Fibroblast of skin of scalp (primary cell): ENCODE measurements at places on chromosomes 5 and 9.
A peak's percentile ranks its signal among the peaks of the same experiment; 100 is the strongest.

- DNase-seq: no peak
Measured at GRCh38 chr5:68287631-68287975, 72.0 kb downstream of the PIK3R1 start.

- no peak for DNase-seq
Measured at GRCh38 chr5:135034236-135034962, 371 bp upstream of the PITX1 start.

- DNase-seq: no peak
Measured at GRCh38 chr5:90601468-90601867, 42.9 kb downstream of the ADGRV1 start.

GRCh38 chr5:87190687-87191086, 77.0 kb upstream of the RASA1 start:
- DNase-seq: no peak

- no peak for DNase-seq
Measured at GRCh38 chr9:520302-520701, 305.6 kb downstream of the DOCK8 start.

- DNase-seq: peak; percentile 58
Measured at GRCh38 chr5:169694091-169694625, 57.1 kb downstream of the DOCK2 start.

- peak; percentile 49 for DNase-seq
Measured at GRCh38 chr5:67795781-67796477, 419.6 kb upstream of the PIK3R1 start.

- DNase-seq: peak; percentile 99
Measured at GRCh38 chr5:32504989-32505596, 60.6 kb upstream of the ZFR start.

GRCh38 chr5:143262393-143263174, 140.9 kb downstream of the NR3C1 start:
- DNase-seq: peak; percentile 91

DNA sequence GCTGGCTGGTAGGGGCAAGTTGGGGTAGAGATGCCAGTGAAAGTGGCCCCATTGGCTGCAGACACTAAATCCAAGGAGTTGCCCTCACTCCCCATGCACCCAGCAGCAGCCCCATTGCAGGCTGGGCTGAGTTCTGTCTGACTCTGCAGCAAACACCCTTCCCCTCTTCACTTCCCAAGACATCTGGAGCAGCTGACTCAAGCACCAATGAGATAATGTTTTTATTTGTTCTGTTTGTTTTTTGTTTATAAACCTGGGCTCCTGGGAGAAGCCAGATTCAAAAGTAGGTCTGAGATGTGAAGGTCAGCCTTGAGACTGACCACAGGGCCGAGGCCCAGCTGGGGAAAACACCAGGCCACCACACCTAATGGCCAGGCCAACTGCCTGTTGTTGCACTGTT, 545.9 kb upstream of the KLF4 start:
- DNase-seq: no peak

DNA sequence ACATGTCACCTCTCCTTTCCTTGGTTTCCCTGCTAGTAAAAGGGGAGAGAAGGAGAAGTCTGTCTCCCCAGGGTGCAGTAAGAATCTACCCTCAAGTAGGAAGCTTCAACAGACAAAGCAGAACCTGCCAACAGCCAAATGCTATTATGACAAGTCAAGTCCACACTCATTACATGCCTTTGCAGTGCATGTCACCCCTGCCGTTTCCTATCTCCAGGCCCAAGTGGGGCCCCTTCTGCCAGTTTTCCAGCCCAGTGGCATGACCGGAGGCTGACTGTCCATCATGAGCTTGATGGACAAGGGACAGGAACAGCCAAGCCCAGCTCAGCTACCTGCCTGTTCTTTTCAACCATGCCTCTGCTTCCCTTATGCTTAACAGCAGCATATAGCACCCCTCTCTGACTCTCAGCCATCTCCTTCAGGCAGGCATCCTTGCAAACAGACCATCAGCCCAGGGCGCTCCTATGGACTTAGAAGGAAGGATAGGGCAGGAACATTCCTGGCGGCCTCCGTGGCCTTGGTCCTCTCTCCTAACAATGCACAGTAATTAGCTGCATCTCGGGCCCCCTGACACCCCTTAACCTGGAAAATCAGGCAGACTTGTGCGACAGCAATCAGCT, 107.2 kb upstream of the RAD23B start:
- no peak for DNase-seq

- DNase-seq: peak; percentile 96
Measured at GRCh38 chr9:21070171-21070571, 7.6 kb downstream of the IFNB1 start.

- peak; percentile 77 for DNase-seq
Measured at GRCh38 chr9:129610473-129611306, 10.2 kb downstream of the C9orf50 start.

- DNase-seq: no peak
Measured at GRCh38 chr9:89743216-89743572, 138.4 kb downstream of the GADD45G start.

DNA sequence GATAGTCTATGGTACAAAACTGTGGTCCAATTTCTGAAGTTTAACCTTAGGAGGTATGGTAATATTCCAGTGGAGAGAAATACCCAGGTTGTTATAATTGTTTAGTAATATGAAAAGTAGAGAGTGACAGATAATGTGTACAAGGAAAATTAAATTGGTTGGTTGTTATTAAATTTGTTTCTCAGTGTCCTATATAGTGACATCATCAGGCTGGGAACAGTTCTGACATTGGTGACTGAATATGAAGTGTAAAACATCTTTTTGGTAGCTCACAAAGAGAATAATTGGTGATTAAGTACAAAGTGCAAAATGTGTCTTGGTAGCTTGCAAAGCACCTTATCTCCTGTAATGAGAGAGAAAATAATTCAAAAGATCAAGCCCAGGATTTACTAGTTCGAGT, 1806.1 kb upstream of the CDH6 start:
- DNase-seq: no peak

- DNase-seq: no peak
Measured at GRCh38 chr9:109843641-109844040, 63.6 kb downstream of the PALM2AKAP2 start.

DNA sequence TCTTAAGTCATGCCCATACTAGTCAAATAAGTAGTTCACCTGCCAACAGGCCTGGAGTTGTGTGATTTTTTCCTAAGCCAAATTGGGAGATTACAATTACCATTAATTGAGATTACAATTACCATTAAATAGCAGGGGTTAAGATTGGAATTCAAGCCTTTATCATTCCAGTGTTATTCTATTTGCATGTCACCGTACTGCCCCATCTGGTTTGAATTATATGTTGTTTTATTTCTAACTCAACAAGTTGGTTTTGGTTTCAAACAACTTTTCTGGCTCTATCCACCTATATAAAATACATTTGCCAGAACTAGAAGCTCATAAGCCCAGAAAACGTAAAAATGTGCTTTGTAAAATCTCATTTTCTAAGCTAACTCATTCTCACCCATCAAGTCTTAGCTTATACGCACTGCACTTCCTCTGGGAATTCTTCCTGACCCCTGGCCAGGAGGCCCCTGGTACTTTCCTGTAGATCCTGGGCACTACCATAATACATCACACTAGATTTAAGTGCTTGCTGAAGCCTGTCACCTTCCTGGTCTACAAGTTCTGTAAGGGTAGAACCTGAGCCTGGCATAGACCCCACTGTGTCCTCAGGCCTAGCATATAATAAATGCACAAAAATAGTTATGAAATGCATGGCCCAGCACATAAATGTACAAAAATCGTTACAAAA, 242.0 kb upstream of the TRPM3 start:
- peak; percentile 56 for DNase-seq

GRCh38 chr5:58816181-58816731, 233.4 kb downstream of the RAB3C start:
- DNase-seq: no peak

GRCh38 chr5:93588352-93589151, 5.5 kb downstream of the NR2F1 start:
- DNase-seq: peak; percentile 32

GRCh38 chr9:115715666-115716065, 437.9 kb upstream of the PAPPA start:
- no peak for DNase-seq

GRCh38 chr5:159566832-159567231, 236.5 kb upstream of the IL12B start:
- DNase-seq: no peak

DNA sequence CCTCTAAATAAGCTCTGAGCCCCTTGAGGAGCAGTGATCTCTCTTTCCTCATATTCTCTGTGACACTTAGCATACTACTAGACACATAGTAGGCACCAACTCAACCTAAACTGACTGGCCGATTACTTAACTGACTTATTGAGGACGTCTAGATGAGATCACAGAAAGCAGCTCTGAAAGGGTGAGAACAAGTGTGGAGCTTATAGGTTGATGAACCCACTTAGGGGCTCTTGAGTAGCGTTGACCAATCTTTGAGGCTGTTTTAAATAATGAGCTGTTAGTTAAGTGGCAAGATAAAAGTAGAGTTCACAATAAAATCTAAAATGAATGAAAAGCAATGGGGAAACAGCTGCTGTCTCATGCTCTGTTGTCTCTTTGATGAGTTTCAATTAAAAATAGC, 124.7 kb upstream of the TNPO1 start:
- no peak for DNase-seq

- no peak for DNase-seq
Measured at GRCh38 chr5:39195198-39195826, 24.1 kb downstream of the FYB1 start.

DNA sequence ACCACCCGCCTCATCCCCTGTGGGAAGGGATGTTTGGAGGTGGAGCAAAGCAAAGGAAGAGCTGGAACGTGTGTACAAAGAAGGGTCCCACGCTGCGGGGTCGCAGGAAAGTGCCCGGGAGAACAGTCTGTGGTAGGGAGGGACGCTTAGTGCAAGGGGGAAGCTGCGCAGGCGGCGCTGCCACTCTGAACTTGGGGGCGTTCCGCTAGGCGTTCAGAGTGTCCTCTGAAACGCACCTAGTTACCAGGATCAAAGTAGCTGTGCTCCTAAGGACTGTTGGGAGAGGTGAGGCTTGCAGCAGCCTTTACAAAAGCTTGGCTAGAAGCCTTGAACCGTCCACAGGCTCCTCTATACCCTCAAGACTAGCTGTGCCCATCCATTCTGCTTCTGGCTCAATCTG, 29.3 kb upstream of the PDE8B start:
- DNase-seq: no peak

GRCh38 chr9:11931109-11931508, 762.1 kb upstream of the TYRP1 start:
- DNase-seq: peak; percentile 57

- no peak for DNase-seq
Measured at GRCh38 chr5:173626505-173626820, 10.0 kb upstream of the BOD1 start.

GRCh38 chr5:125837866-125838265, 585.3 kb upstream of the GRAMD2B start:
- no peak for DNase-seq

DNA sequence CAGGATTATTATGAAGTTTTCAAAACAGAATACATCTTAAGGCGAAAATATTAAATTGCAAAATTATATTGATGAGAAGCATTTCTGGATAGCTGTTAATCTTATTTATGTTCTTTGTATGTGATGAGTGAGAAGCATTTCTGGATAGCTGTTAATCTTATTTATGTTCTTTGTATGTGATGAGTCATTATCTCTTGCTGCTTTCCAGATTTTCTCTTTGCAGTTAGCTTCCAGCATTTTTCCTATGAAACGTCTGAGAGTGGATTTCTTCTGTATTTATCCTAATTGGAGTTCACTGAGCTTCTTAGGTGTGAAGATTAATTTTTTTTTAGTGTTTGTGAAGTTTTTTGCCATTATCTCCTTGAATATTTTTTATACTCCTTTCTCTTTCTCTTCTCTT, 8.2 kb downstream of the TMEM232 start:
- DNase-seq: peak; percentile 14

DNA sequence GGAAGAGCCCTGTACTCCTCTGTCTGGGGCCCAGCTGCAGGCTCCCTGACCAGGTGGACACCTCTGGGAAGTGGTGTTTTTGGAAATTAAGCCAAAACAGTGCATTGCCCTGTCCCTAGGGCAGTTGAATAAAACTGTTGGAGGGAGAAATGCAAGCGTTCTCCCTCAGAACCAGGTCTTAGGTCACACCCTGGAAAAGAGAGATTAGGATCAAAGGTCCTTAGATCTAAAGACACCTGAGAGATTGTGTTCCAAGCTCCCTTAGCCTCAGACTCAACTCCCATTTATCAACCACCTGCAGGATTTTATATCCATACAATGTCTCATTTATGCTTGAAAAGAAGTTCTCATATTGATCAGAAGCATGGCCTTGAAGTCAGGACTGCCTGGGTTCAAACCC, 64.8 kb downstream of the PAPPA start:
- DNase-seq: no peak

- no peak for DNase-seq
Measured at GRCh38 chr5:1657161-1657741, 133.5 kb upstream of the LPCAT1 start.

DNA sequence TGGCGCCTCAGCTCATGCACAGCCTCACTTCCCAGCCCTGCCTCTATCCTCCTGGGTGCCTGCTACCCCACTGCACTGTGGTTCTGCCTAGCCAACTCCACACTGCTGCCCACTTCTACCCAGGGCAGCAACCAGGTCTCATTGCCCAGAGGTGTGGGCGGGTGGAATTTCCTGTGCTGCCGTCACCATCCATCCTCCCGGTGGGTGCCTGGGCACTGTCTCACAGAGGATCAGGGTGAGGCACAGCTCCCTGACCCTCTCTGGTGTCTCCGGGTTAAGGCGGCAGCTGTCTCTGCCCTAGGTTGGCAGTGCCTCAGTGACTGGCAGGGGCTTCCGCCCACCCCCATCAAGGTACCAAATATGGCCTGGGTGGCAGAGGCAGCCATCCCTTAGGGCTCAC, 4.3 kb upstream of the MTMR12 start:
- no peak for DNase-seq

- peak; percentile 53 for DNase-seq
Measured at GRCh38 chr5:139636975-139637408, 11.2 kb upstream of the CXXC5 start.

DNA sequence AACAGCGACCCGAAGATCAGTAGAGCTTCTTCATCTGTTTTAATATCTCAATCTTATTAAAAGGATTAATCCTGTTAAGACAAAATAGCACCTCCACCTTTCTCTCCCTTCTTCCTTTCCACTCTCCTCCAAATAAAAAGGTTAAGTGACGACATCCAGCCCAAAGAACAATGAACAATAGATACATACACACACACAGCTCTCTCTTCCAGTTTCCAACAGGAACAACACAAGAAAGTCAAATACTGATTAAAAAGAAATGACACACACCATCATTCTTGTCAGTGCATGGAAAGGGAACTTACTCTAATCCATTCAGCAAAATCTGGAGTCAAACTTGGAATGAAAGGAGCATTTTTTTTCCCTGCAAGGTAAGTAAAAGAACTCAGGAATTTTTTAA, 2.8 kb downstream of the ARL15 start:
- no peak for DNase-seq

GRCh38 chr9:17219261-17219660, 84.4 kb downstream of the CNTLN start:
- DNase-seq: peak; percentile 7

- DNase-seq: peak; percentile 46
Measured at GRCh38 chr5:154603953-154604679, 126.1 kb upstream of the HAND1 start.

- no peak for DNase-seq
Measured at GRCh38 chr9:107886826-107887225, 397.3 kb upstream of the KLF4 start.
